ENCODE measurements at places on chromosomes 5 and 9.

DNA sequence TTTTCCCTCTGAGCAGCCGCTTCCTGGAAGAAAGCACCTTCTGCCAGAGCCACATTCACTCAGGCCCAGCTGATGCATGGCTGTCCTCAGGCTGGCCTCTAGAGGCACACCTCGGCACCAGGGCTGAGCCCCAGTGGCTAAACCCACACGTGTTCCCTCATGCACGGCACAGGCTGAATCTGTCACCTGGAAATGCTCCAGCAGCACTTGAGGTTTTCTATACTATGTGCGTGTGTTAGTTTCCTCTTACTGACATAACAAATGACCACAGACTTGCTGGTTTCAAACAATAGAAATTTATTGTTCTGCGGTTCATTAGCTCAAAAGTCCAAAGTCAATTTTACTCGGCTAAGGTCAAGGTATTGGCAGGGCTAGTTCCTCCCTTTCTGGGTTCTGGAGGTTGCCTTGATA lies 141.4 kb downstream of the LRRC70 start:
- no peak for DNase-seq

DNA sequence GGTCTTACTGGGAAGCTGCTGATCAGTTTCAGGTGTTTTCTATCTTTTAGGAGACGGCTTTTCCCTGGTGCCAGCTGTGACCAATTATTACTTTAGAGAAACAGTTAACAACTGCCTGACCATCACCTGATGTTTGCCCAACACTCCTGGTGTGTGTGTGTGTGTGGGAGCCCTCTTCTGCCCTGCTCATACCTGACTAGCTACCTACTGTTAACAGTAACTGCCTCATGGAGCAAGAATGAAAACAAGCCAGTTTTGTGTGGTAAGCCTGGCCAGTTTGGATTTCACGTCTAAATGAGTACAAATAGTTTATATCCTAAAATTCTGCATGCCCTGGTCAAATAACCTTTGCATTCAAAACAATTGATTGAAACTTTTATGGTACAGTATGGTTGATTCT lies 46.1 kb upstream of the RIOK2 start:
- no peak for DNase-seq

DNA sequence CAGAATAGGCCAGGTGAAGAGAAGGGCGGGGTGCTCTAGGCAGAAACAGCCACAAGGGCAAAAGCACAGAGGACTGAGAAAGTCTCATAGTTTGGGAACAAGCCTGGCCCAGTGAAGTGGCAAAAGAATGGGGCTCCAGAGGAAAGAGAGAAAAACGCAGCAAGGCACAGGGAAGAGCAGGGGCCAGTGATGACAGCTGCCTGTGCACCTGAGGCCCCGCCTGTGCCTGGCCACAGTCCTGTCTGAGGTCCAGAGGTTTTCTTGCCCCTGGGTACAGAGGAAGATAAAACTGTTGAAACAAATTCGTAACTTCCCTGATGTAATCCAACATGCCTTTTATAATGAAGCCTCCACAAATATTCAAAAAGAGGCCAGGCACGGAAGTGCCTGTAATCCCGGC lies 22.0 kb downstream of the FRRS1L start:
- no peak for DNase-seq

- no peak for DNase-seq
Observed at GRCh38 chr5:122612901-122613300, 162.0 kb upstream of the SNX2 start.

DNA sequence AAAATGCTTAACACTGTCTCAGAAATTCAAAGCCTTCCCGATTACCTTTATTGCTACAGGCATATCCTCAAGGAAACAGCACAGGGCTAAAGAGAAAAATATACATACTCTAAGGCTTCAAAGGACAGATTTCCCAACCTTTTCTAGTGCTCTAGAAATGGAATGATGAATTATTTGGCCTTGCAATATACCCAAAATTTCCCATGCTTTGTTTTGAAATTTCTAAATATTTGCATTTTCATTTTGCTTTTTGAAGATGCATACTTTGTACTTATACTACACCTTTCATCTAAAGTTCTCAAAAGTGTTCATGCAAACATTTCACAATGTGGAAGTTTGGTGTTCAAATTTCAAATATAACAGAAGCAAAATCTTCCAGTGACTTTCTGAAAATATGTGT lies 312.7 kb upstream of the PDE4D start:
- DNase-seq = no peak

GRCh38 chr9:16661816-16662215 lies 208.7 kb downstream of the BNC2 start:
- DNase-seq = no peak

DNA sequence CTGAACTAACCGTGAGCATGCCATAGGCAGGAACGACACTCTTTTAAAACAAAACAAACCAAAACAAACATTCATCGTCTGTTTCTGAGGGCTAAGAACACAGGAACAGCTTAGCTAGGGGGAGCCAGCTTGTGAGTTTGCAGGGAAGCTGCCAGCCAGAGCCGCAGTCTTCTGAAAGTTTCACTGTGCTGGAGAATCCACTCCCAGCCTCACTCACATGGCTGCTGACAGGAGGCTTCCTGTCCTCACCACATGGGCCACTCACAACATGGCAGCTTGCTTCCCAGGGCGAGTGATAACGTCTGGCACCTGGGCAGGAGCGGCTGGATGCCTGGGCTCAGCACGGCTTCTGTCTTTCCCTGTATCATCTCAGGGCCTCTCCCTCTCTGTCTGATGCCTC lies 275.2 kb downstream of the MSX2 start:
- DNase-seq = no peak

DNA sequence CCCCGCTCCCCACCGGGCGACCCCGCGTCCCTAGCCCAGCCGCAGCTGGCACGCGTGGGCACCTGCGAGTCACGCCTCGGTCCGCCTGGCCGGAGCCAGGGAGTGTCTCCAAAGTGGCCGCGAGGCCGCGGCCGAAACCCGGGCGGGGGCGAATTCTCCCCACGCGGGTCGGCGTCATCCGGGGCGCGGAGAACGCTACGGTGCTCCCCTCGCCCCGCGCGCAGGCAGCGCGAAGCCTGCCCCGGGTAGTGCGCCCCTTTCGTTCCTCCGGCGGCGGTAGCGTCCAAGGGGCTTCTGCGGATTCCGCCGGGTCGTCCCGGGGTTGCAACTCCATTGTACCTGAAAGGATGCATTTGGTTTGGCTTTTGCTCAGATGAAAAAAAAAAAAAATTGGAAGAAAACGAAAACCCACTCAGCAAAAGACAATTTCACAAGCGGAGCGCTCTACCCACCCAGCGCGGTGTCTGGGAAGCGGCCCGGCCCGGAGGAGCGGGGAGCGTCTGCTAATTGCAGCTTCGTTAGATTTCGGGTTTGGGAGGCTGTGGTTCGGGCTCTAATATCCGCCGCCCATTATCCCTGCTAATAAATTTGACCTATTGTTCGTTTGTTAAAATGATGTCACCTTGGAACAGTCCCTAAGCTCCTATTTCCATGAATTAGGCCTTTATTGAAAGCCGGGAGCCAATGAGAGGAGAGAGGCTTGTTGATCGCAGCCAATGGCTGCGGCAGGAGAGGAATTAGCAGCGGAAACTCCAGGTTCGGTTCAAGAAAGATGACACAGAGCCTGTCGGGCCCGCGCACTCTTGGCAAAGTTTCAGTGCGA lies at the start of gene TLX3:
Gene TLX3, plus strand, starts transcription at position 796 of the 823 bp plus-strand sequence. CDS start 118 bp downstream, outside the sequence.
- DNase-seq = peak; percentile 79

- DNase-seq = no peak
Observed at GRCh38 chr9:88267283-88267682, 121.0 kb upstream of the SPIN1 start.

Data from erythroblast (primary cell).